ENCODE measurements at places on chromosomes 1 and 21. TPM values are rescaled to one million over a fixed set of nuclear protein-coding genes. Genes with fewer than 3 reads are reported as not detected.

- H3K27me3 ChIP-seq: no peaks in the 10 kb centered on the region
- DNase-seq: peak; percentile 86
- H3K27ac ChIP-seq: no peak overlapping the region
- H3K4me1 ChIP-seq: no peaks in the 10 kb centered on the region
These were observed 39.5 kb downstream of the XCL2 start for GRCh38 chr1:168504064-168504837.

- H3K36me3 ChIP-seq: no peaks in the 10 kb centered on the region
- H3K4me1 ChIP-seq: no peaks in the 10 kb centered on the region
- H3K4me3 ChIP-seq: no peak overlapping the region
- H3K27me3 ChIP-seq: no peaks in the 10 kb centered on the region
- H3K27ac ChIP-seq: no peak overlapping the region
These were observed 56.6 kb downstream of the SYT6 start for GRCh38 chr1:114097109-114097508.

DNA sequence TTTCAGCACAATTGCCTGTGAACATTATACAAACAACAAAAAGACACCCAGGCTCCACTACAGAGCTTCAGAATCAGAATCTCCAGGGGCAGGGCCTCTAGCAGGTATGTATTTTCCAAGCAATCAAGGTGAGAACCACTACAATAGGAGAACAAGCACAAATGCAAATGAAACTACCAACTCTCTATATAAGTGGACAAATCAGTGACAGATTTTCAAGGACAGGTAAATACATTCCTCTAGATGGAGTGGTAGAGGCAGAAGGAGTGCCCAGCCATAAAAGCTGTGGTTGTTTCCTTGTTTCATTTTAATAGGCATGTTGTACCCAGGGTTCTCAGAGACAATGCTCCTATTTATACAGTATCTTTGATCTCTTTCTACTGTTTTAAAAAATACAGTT is 20.1 kb upstream of the CCDC17 start:
- no peaks in the 10 kb centered on the region for H3K4me1 ChIP-seq
- H3K4me3 ChIP-seq: no peak overlapping the region
- no peak for DNase-seq

The OR2M3 gene
- total RNA-seq: not detected

DNA sequence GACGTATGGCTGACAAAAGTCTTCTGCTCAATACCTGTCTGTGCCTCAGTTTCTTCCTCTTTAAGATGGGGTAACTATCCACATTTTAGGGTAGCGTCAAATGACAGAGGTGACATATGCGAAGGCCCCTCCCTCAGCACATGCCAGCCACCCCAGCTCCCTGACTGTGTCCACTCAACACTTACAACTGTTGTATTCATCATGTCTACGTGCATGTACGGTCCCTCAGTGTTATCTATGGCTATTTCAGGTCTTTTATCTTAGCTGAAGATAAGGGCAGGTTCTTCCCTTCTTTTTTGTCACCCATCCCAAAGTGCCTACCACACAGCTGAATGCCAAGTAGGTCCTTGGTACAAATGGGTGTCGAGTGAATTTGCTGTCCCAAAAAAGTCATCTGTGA is 8.3 kb upstream of the C1orf198 start:
- H3K4me3 ChIP-seq: no peak overlapping the region
- H3K27me3 ChIP-seq: no peaks in the 10 kb centered on the region
- no peaks in the 10 kb centered on the region for H3K36me3 ChIP-seq
- no peak overlapping the region for H3K27ac ChIP-seq

GRCh38 chr1:33455539-33456501 is 16.6 kb upstream of the ZSCAN20 start:
- no peaks in the 10 kb centered on the region for H3K27me3 ChIP-seq
- peak; percentile 65 for DNase-seq
- peak overlapping the region; percentile 54 for H3K27ac ChIP-seq
- no peak overlapping the region for H3K4me3 ChIP-seq

The SOAT1 gene
- total RNA-seq: 10.8 TPM

The DCDC2B gene
- not detected for total RNA-seq

The SH3D21 gene
- total RNA-seq: 1.4 TPM

- no peak overlapping the region for H3K4me3 ChIP-seq
- no peaks in the 10 kb centered on the region for H3K4me1 ChIP-seq
- DNase-seq: no peak
- no peak overlapping the region for H3K27ac ChIP-seq
- no peaks in the 10 kb centered on the region for H3K36me3 ChIP-seq
- no peaks in the 10 kb centered on the region for H3K27me3 ChIP-seq
These were observed 167.7 kb upstream of the PTGFR start for GRCh38 chr1:78322928-78323680.

The SLC1A7 gene
- total RNA-seq: 0.56 TPM

The TNFAIP8L2 gene
- total RNA-seq: 0.56 TPM

DNA sequence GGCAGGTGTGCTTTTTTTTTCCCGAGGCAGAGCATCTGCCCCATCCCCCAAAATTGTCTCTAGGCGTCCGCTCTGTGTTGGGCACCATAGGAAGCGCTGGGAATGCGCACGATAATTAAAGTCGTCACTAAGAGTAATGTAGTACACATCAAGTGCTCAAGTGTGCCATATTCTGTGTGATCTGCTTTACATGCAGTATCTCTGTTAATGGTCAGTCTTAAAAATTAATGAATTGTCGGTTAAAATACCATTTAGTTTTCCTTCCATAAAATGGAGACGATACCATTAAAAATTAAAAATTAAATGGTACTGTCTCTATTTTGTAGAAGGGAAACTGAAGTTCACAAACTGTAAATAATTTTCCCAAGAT is 544 bp upstream of the CCT8 start:
- no peaks in the 10 kb centered on the region for H3K27me3 ChIP-seq
- peak overlapping the region; percentile 94 for H3K27ac ChIP-seq
- peaks cover 2% of the 10 kb centered on the region for H3K36me3 ChIP-seq
- H3K4me3 ChIP-seq: peak overlapping the region; percentile 62
- peaks cover 31% of the 10 kb centered on the region for H3K4me1 ChIP-seq

GRCh38 chr1:177181631-177182291 is 11.0 kb downstream of the BRINP2 start:
- no peaks in the 10 kb centered on the region for H3K36me3 ChIP-seq
- no peak overlapping the region for H3K27ac ChIP-seq
- no peak for DNase-seq
- H3K4me1 ChIP-seq: no peaks in the 10 kb centered on the region

The HSPA6 gene
- 0.48 TPM for total RNA-seq

The CBR1 gene
- total RNA-seq: 101 TPM

GRCh38 chr1:1290238-1290731 is 10.0 kb downstream of the SCNN1D start:
- no peak overlapping the region for H3K27ac ChIP-seq
- H3K4me3 ChIP-seq: no peak overlapping the region
- H3K36me3 ChIP-seq: no peaks in the 10 kb centered on the region
- H3K27me3 ChIP-seq: no peaks in the 10 kb centered on the region

The LIPI gene
- total RNA-seq: not detected

DNA sequence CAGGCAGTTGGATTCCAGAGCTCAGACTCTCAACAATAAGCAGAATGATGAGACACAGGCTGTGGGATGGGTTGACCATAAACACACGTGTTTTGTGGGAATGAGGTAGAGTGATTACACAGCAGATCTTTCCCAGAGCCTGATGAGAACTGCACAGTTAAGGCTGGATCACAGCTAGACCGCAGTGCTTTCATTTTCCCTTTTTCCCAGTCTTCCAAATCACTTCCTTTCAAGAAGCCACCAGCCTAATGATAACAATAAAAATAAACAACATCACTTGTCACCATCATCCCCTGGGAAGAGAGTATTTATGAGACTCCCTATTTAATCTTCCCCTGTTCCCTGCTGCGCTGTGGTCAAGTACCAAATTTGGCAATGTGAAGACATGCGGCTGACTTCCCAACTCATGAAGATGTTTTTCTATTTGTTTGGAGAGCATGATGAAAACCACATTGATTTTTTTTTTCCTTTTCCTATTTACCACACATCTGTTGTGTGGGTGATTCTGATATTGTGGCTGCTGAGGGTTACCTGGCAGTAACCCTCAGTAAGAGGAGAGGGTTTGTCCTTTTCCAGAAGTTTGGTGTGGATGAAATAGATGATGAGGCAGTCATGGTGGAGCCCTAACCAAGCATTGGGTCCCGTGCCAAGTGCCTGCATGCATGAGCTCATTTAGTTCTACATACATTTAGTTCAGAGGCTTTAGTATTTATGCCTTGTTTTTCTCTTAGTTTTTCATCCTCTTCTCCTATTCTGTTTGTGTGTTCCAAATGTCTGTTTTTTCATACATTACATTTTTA is 248.9 kb upstream of the HOOK1 start:
- no peaks in the 10 kb centered on the region for H3K36me3 ChIP-seq
- no peak for DNase-seq
- H3K27ac ChIP-seq: no peak overlapping the region
- no peak overlapping the region for H3K4me3 ChIP-seq
- H3K27me3 ChIP-seq: no peaks in the 10 kb centered on the region

DNA sequence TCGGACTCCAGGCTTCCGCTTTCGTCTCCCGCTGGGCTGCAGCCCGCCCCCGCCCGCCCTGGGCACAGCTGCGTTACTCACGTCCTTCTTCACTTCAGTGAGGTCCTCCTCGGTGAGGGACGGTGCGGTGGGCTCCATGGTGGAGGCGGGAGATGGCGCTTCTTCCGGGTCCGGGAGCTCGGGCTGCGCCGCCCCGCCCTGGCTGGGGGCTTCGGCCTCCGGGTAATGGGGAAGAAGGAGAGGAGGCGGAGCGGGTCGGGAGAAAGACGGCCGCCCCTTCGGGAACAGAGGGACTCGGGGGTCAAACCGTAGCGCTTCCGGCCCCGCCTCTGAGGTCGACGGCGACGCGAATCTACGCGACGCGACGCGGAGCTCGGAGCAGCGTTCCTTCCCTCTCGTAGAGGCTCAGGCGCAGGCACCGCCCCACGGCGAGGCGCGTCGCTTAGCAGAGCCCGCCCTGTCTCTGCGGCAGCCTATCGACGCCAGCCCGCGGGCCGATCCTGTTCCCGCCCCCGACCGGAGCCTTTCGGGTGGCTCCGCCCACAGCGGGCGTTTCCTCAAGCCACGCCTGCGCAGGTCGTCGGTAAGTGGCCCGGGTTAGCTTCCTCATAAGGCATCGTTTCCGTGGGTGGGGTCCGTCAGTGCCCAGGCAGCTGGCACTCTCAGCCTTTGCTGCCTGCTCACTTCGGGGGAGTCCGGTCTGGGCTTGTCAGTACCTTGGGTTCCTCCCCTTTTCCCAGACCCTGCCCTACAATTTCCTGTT is at the start of gene BCL10:
Gene BCL10, minus strand, starts transcription at position 418 of the 763 bp plus-strand sequence. Its CDS starts 280 bp downstream, at position 138.
- H3K27me3 ChIP-seq: no peaks in the 10 kb centered on the region
- H3K36me3 ChIP-seq: no peaks in the 10 kb centered on the region
- peak within 1 kb of the TSS; percentile 98 for H3K27ac ChIP-seq
- peak; percentile 98 for DNase-seq

All from right atrium auricular region (tissue), 2 donors.